Stimulated activated CD8-positive, alpha-beta memory T cell treated with anti-CD3 and anti-CD28 coated beads, Interleukin-7, amount 100 ng/mL, for 48 hours (primary cell): ENCODE measurements at places on chromosomes 2 and 18.

- DNase-seq: no peak
Observed at GRCh38 chr2:46211461-46211860, 85.7 kb upstream of the EPAS1 start.

- no peak for DNase-seq
Observed at GRCh38 chr18:66150650-66151049, 399.8 kb downstream of the CDH7 start.

- DNase-seq: no peak
Observed at GRCh38 chr2:214695789-214696188, 113.7 kb downstream of the BARD1 start.

GRCh38 chr2:10591207-10591606 lies 98.6 kb downstream of the NOL10 start:
- no peak for DNase-seq

DNA sequence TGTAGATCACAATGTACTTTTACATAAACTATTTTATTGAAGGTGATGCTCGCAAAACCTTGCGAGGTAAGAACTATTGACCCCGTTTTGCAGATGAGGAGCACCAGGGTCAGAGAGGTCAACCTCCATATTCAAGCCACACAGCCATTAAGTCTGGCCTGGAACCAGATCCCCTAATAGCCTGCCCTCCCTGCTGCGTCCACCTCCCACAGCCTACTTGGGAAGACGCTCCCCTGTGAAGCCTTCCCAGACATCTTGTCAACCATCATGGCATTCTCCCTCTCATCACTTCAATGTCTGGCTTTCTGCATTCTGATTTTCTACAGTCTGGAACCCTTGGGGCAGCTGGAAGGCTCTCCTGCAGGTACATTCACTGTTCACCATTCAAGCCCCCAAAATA lies 101.0 kb downstream of the TTC32 start:
- no peak for DNase-seq

DNA sequence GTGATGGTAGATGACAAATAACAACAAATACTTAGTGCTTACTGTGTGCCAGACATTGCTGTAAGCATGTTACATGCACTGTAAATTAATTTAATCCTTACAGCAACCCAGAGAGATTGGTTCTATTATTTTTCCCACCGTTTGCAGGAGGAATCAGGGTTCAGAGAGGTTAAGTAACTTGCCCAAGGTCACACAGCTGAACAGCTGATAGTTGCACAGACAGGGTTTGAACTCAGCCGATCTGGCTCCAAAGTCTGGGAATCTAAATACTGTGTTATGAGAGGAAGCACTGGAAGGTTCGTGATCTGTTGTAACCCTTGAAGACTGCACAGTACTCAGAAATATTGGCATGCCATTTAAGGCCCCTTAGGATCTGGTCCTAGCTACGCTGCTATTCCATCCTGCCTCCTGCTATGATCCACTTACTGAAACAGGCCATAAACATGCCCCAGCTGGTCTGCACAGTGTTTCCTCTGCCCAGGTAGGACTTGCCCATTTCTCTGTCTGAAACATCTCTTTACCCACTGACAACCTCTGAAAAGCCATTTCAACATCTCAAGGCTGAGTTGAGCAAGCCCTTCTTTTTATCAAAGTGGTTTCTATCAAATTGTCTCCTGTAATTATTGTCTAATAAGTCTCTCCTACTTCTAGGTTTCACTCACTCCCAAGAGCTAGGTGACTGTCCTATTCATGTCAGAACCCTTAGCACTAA lies 40.4 kb upstream of the MRPL33 start:
- DNase-seq: no peak

- no peak for DNase-seq
Observed at GRCh38 chr18:78912336-78912735, 67.3 kb upstream of the SALL3 start.

- no peak for DNase-seq
Observed at GRCh38 chr2:142758973-142759372, 118.5 kb upstream of the KYNU start.

- DNase-seq: no peak
Observed at GRCh38 chr2:237232166-237232565, 146.5 kb downstream of the COPS8 start.

DNA sequence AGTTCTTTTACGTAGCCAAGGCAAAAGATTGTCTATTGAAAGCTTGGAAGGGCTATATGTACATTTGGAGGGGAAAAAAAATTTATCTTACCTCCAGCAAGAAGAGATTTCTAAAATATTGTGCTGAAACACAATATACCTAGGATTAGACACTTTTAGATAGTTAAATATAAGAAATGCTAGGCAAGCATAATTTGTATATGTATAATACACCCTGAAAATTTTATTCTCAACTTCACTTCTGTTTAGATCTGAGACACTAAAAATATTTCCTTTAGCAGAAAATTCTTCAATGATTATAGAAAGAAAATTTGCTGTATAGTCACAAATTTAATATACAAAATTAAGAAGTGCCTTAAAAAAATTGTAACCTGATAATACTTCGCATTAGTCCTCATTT lies 42.6 kb downstream of the ITGAV start:
- DNase-seq: no peak

GRCh38 chr2:175030380-175031271 lies 25.4 kb upstream of the CHN1 start:
- no peak for DNase-seq

DNA sequence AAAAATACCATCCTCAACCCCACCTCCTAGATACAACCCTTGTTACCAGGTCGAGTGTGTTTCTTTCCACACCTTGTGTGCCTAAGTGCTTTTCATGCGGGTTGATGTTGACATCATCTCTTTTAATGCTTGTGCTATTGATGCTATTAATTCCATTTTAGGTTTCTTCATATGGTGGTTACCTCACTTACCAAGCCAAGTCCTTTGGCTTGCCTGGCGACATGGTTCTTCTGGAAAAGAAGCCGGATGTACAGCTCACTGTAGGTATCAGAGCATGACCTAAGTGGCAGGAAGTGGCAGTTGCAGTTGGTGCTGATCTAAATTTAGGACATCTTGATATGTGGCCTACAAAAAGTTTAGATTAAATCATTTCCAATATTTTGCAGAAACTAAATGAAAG lies 149.9 kb upstream of the TTC39C start:
- DNase-seq: no peak

DNA sequence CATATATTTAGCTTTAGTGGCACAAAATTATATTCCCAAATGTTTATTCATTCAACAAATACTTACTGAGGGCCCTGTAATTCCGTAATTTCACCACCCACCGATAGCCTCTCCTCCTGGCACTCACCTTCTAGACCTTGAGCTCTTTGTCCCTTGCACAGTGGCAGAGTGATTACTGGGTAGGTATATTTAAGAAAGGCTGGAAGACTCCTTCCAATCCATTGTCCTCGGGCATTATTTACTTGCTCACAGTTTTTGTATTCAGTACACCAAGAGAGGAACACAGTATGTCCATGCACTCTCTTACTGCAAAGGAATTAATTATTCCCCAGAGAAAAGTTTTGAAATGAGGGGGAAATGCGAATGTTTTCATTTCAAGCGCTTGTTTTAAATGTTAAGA lies 1.1 kb upstream of the CDCA7 start:
- DNase-seq: no peak

DNA sequence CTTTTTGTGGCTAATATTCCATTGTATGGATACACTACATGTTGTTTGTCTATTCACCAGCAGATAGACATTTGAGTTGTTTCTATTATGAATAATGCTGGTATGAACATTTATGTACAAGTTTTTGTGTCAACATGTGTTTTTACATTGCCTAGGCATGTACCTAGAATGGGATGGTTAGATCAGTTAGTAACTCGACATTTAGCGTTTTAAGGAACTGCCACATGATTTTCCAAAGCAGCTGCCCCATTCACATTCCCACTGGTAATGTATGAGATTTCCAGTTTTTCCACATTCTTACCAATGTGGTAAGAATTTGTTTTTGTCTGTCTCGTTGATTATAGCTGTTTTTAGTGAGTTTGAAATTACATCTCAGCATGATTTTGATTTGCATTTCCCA lies 112.8 kb downstream of the FHOD3 start:
- DNase-seq: no peak

DNA sequence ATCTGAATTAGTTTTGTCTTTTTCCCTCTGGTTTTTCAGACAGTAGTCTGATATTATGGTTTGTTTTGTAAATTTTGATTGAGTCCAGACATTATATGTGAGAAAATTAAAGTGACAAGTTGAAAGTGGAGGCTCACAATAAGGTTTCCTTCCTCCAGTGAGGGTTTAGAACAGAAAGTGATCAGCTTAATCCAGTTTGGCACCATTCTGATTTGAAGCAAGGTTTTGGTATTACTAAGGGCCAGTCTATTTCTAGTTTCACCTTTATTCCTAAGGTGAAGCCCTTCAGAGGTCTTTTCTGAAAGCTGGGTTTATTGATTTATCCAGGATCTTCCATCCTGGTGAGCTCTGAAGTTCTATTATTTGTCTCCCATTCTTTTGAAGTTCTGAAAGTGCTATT lies 68.7 kb downstream of the CDC42EP3 start:
- no peak for DNase-seq

- no peak for DNase-seq
Observed at GRCh38 chr2:168060986-168061750, 186.2 kb downstream of the STK39 start.

GRCh38 chr2:3254442-3254941 lies 123.1 kb downstream of the EIPR1 start:
- DNase-seq: no peak

- DNase-seq: no peak
Observed at GRCh38 chr2:158046121-158046880, 55.4 kb upstream of the UPP2 start.

- no peak for DNase-seq
Observed at GRCh38 chr2:195899226-195899625, 169.4 kb downstream of the DNAH7 start.
